ENCODE measurements at places on chromosomes 6 and 20.
A peak's percentile ranks its signal among the peaks of the same experiment; 100 is the strongest.

- no peak for DNase-seq
Measured at GRCh38 chr6:21225912-21226311, 367.6 kb upstream of the SOX4 start.

- no peak for DNase-seq
Measured at GRCh38 chr6:52686878-52687699, 16.2 kb downstream of the TMEM14A start.

DNA sequence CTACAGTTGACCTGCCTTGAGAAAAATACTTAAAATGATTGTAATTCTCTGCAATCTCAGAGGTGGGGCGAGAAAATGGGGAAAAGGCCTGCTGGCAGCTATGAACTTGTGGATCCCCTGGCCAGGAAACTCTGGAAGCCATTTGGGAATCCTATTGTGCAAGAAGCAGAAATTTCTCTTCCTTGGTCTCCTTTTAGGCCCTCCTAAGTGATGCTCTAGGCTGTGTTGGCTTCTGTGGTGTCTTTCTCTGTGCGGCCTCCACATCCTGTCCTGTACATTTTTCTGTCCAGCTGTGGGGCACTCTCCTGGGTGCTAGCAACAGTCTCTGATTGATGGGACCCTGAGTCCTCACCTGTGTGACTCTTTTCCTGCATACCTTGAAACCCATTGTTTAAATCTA is 290.9 kb downstream of the FARS2 start:
- DNase-seq = no peak

DNA sequence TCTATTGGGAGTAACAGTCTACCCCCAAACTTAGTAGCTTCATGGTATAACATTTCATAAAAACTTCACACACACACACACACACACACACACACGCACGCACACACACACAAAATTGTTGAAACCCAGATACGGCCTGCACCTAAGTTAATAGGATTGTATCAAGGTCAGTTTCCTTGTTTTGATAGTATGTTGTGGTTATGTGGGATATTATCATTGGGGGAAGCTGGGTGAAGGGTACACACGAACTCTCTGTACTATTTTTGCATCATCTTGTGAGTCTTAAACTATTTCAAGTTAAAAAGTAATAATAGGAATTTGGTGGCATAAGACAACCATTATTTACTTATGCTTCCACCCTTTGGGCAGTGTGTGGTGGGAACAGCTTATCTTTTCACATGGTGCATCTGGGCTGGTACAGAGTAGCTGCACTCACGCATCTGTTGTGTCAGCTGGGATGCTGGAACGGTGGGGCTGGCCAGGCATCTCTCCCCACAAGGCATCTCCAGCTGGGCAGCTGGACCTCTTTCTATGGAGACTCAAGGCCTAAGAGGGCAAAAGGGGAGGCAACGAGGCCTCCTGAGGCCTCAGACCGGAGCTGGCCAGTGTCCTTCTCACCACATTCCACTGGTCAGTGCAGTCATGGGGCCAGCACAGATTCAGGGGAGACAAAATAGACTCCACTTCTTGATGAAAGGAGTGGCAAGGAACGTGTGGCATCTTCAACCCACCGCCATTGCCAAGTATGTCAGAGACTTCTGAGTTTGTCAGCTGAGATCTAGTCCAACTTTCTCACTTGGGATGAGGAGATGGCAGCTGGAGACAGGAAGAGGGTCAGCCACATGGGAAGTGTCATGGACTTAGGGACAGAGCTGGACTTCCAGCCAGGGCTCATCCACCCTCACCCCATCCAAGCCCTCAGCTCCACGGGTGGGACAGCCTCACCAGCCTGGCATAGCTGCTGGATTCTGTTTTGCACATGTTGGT is 20.5 kb upstream of the IP6K3 start:
- no peak for DNase-seq

- peak; percentile 90 for DNase-seq
Measured at GRCh38 chr6:85643537-85644278, 1.0 kb upstream of the SYNCRIP start.

GRCh38 chr6:19705606-19706005 is 131.6 kb upstream of the ID4 start:
- DNase-seq = no peak

- no peak for DNase-seq
Measured at GRCh38 chr20:9490161-9490560, 24.2 kb upstream of the LAMP5 start.

DNA sequence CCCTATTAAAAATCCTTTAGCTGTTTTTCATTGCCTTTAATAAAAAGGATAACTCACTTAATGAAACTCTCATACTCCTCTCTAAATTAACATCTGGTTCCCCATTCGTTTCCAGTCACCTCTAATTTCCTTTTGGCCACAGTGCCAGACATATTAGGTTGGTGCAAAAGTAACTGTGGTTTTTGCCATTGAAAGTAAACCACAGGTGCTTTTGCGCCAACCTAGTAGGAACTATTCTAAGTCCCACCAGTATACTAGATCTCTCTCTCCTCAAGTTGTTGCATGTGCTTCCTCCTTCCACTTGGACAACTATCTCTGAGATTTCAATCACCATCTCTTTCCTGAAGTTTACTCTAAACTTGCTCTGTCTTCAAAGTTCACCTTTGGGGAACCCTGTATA is 961.1 kb downstream of the TBC1D32 start:
- DNase-seq = no peak

- DNase-seq = no peak
Measured at GRCh38 chr20:7499201-7499600, 441.1 kb downstream of the HAO1 start.

GRCh38 chr6:39452306-39453145 is 130.0 kb upstream of the KCNK16 start:
- no peak for DNase-seq

GRCh38 chr20:57448764-57449354 is 57.7 kb downstream of the RBM38 start:
- no peak for DNase-seq

DNA sequence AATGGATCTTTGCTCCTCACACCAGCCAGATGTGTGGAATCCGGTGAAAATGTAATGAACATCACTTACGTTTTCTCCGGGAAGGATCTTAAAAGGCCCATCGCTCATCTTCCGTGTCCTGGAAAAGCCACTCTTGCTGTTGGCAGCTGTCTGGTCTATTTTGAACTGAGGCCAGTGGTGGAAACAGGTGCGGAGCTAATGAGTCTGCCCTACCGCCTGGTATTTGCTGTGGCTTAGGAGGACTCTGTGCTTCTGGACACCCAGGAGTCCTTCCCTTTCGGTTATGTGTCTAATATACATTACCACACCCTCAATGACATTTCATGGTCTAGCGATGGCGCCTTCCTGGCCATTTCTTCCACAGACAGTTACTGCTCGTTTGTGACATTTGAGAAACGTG is 264.2 kb upstream of the PREP start:
- DNase-seq = no peak

DNA sequence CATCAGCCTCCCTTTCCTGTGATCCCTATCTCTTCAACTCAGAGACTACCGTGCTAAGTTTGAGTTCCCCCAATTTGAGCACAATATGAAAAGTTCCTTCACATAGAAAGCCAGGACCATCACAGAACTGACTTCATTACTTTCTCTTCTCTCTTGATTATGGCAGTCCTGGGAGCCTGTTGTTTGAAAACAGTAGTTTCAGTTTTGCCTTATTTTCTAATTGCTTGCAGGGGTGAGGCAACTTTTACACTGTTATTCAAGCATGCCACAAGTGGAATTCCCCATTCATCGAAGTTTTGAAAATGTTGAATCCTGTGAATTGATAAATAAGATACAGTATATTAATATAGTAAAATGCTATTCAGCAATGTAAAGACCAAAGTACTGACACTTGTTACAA is 569.7 kb upstream of the MARCKS start:
- no peak for DNase-seq

- DNase-seq = no peak
Measured at GRCh38 chr6:147251072-147251471, 46.9 kb downstream of the STXBP5 start.

DNA sequence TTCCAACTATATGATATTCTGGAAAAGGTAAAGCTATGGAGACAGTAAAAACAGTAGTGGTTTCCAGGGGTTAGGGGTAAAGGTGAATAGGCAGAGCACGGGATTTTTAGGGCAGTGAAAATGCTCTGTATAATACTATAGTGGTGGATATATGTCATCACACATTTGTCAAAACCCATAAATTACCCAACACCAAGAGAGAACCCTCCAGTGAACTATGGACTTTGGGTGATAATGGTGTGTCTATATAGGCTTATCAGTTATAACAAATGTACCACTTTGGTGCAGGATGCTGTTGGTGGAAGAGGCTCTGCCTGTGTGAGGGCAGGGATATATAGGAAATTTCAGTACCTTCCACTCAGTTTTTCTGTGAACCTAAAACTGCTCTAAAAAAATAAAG is 149.9 kb downstream of the GPX5 start:
- no peak for DNase-seq

- DNase-seq = peak; percentile 86
Measured at GRCh38 chr20:57440678-57441509, 49.7 kb downstream of the RBM38 start.

DNA sequence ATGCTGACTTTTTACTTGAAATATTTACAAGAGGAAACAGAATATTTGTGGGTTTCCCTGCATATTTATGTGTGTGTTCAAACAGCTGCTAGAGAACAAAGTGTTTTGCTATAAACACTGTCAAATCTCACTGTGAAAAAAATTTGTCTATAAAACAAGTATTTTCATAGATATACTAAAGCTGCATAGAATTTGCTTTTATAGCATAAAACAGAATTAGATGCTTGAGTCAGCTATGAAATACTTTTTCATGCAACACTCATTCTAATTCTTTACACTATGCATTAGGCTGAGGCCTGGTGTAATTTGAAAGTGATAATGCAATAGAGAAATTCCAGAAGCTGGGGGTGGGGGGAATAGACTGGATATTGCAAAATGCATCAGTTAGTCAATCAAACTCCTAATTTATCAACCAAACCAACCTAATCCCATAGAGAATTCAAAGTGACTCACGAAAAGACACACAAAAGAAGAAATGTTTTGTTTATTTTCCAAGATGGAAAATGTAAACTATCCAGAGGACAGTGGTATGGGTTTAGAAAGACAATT is 148.2 kb downstream of the LAMA2 start:
- DNase-seq = no peak

DNA sequence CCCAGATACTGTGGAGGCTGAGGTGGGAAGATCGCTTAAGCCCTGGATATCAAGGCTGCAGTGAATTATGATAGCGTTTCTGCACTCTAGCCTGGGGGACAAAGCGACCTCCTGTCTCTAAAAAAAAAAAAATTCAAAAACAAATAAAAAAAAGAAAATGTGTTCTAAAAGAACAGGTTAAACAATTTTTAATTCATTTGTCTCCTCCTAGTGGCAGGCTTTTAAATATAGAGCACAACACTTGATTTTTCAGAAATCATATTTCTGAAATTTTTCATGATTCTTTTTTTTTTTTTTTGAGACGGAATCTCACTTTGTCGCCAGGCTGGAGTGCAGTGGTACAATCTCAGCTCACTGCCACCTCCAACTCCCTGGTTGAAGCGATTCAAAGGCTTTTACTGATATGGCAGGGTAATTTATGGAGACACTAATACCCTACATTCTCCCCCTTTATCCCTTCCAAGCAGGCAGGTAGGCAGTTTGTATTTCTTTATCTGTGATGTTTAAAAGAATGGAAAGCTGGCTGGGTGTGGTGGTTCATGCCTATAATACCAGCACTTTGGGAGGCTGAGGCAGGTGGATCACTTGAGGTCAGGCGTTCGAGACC is 8.7 kb upstream of the GTF3C6 start:
- no peak for DNase-seq

- no peak for DNase-seq
Measured at GRCh38 chr6:166620478-166621113, 6.5 kb downstream of the RPS6KA2 start.

DNA sequence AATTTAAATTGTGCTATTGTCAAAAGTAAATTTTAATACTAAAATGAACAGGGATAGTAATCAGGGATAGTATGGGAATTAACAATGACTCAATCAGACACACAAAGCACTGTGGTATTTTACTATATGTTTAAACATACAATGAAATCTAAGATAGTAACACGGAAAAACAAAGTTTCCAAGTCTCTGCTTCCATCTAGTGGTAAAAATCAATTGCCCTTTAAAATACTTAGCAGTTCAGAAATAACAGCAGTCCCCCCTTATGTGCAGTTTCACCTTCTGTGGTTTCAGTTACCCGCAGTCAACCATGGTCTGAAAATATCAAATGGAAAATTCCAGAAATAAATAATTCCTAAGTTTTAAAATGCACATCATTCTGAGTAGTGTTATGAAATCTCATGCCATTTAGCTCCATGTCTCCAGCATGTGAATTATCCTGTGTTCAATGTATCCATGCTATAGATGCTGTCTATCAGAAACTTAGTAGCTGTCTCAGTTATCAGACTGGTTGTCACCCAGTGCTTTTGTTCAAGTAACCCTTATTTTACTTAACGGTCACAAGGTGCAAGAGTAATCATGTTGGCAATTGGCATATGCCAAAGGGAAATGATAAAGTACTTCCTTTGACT is 58.5 kb downstream of the AHI1 start:
- no peak for DNase-seq

GRCh38 chr6:149459761-149460160 is 25.1 kb downstream of the ZC3H12D start:
- no peak for DNase-seq

DNA sequence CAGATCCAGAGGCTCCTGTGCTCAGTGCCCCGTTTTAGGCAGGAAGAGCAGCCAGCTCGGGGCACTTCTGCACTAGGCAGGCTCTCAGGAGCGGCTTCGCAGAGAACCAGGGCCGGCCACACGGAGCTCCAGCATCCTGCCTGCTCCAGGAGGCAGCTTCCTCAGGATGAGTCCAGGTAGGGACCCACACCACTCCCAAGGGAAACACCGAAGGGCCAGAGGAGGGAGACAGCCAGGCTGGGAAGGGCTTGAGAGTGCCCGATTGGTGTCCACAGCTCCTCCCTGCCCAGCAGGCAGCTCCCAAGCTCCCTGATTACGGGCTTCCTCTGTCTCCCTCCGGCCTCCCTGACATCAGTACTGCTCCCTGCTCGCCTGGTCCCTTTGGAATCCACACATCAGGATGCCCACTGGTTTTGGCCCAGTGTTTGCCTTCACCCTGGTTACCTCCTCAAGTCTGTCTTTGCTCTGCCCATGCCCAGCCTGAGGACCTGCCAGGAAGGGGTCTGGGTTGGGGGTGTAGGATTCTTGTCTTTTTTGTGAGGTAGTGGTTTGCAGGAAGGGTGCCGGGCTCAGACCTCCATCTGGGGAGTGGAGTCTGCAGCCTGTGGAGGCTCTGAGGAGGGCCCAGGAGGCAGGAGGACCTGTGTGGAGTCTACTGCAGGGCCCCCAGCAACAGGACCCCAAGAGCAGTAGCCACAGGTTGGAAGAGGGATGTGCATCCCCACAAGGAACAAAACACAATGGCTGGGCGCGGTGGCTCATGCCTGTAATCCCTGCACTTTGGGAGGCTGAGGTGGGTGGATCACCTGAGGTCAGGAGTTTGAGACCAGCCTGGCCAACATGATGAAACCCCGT is 11.2 kb upstream of the PYGB start:
- no peak for DNase-seq

Measured in RWPE2 (cell line).